ENCODE measurements at places on chromosomes 1 and 21.

GRCh38 chr1:69595486-69595885 lies 27.8 kb downstream of the LRRC7 start:
- no peak for DNase-seq

GRCh38 chr1:76543495-76543894 lies 323.8 kb upstream of the ST6GALNAC5 start:
- no peak for DNase-seq

DNA sequence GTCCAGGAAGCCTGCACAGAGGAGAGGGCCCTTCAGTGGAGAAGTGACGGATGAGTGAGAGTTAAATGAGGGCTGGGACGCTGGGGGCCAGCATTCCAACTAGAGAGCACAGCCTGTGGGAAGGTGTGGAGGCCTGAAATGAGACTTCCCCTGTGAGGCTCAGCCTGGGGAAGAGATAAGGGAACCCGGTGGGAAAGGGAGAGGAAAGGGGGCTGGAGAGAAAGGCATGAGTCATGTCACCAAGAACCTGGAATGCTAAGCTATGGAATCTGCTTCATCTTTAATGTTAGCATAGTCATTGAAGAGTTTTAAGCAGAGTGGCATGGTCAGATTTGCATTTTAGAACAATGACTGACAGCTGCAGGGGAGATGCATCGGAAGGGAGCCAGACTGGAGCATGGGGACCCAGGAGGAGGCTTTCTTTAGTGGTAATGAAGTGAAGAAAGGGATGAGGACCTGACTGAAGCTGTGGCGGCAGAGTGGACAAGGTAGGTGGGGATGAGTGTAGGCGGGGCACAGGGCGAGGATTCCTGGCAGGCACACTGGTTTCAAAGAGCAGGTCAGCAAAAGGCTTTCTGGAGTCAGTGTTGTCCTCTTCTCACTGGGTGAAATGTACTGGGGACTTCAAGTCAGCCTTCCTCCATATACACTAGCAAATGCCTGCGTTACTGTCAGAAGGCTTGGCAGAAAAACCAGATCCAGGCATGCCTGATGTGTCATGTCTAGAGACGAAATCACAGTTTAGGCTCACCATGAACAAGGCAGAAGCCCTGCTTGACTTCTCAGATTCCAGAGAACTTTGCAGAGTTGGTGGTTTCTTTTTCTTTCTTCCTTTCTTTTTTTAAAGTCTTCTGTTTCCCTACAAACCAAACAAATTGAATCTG lies 8.0 kb downstream of the RGL1 start:
- DNase-seq = no peak

DNA sequence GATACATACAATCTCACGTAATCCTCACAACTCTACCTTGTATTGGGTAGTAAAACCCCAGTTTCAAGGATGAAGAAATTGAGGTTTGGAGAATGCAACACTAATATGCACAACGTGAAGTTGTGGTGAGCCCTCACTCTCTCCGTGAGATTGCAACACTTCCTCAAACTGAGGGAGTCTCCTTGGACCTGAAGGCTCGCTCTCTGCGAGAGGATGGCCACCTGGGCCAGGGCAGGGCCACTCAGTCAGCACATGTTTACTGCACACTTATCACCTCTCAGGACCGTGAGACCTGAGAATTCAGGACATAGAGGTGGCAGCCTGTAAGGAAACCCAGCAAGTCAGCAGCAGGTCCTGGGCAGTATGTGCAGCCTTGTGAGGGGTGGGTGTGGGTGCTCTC lies 8.7 kb downstream of the SH3BP5L start:
- no peak for DNase-seq

- no peak for DNase-seq
These were observed 37.0 kb upstream of the TMEM52 start for GRCh38 chr1:1956101-1956500.

GRCh38 chr21:43814215-43815106 lies 25.1 kb downstream of the RRP1 start:
- DNase-seq = no peak

DNA sequence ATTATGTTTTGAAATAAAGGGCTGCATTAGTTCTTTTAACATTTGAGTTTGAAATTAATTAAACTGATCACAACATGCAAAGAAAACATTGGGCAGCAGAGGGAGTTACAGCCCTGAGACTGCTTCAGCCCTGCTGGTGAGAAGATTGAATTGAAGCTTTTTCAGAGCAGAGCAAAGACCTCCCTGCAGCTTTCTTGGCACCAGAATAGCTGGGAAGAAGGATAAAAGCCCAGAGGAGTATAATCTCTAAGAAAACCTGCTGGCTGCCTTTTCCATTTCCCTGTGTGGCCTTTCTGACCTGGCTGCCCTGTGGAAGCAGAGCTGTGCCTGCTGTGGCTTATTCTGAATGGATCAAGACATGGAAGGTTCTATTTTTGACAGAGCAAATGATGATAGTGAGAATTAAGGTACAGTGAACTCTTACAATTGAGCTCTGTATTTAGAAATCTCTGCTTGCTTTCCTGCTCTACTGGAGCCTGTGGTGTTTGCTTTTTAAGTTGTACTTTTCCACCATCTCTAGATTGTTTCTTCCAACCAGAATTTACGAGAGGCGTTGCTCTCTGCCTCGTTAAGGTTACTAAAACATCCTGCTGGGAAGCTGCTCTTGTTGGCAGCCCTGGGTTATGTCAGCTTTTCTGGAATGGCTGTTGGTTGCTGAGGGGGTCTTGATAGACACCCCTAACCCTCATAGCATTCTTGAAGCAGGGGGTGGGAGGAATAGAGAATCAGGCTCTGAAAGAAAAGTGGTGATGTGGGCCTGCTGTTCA lies 9.9 kb downstream of the SNRPE start:
- DNase-seq = peak; percentile 33

DNA sequence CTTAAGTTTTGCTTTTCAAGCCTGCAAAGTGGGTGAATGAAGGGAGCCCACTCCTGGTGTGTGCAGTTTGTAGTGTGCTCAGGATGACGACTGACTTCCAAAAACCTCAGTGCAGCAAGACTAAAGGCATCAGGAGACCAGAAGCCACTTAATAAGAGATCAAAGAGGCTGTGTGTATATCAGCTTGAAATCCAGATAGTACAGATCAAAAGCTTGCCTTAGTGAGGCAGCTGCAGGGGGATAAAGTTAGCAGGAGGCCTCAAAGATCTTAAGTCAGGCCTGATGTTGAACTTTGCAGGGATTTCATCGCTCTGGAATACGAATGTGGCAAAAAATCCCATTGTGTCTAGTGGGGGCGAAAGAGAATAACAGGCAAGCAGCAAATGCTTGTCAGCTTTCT lies 99.8 kb downstream of the PATJ start:
- no peak for DNase-seq

DNA sequence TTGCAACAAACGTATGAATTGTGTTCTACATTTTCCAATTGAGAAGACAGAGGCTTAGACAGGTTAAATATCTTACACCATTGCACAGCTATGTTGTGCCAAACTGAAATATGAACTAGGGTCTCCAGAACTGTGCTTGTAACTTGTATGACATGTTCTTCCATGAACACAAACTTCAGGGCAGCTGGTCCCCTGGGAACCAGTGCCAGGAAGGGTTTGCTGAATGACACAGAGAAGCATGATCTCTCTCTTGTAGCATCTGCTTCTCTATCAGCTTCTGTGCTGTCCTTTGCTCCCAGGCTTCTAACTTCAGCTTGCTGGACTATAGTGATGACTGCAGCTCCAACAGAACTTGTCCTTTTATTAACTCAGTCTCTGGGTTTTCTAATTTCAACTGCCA lies 385.5 kb downstream of the SIPA1L2 start:
- DNase-seq = no peak

DNA sequence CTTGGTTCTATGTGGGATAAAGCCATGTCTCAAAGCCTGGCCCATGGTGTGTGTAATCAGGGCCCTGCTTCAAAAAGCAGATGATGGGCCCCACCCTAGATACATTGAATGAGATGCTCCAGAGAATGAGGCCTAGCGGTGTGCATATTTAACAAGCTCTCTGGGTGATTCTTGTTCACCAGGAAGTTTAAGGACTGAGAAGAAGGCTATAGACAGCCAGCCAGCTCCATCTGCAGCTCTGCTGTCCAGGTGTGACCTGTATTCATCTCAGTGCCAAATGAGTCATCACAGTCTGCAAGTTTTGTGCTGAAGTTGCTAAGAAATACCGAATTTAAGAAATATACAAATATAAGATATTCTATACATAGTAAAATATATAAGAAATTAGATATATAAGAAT lies 182.0 kb upstream of the RUNX1 start:
- DNase-seq = no peak

GRCh38 chr1:246629030-246629429 lies 62.8 kb downstream of the CNST start:
- no peak for DNase-seq

DNA sequence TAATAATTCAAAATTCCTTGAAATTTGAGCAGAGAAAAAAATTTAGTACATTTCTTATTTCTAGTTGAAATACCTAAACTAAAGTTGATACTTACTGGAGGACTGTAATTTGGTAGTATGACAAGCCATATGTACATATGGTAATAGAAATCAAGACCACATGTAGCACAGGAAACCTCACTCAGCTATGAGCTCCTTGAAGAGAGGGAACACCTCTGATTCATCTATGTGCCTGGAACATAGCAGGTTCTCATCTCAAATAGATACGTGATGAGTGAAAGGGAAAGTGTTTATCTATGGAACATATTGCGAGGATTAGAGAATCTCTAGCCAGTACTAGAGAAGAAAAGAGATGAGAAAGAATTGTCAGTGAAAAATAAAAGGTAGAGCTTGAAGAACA lies 47.9 kb upstream of the GNG4 start:
- no peak for DNase-seq

DNA sequence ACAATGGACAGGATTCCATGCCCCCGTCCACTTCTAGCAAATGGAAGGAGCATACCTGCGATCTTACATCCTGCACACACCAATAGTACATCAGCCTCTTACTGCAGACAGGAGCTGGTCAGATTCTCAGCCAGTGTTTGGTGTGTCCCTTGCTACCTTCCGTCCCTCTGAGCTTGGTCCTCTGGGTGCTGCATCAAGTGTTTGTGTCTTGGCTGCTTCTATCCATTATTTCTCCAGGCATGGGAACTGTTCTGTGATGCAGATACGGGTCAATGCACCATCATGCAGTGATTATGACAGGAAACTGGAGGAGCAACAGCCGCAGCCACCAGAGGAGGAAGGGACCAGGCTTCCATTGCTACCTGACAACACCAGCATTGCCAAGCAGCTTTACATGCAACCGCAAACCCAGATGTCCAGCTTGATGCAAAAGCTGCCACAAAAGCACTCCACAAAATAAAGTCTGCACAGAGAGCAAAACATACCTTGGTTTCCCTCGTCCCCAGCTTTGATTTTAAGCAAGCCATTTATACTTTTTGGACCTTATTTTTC lies 21.9 kb upstream of the OVAAL start:
- no peak for DNase-seq

GRCh38 chr1:106038260-106038659 lies 1018.2 kb upstream of the PRMT6 start:
- DNase-seq = no peak

GRCh38 chr1:109248797-109249629 lies at the start of gene CELSR2:
Gene CELSR2 (plus strand): TSS chr1:109249539. CDS start chr1:109250080, 541 bp downstream.
- peak; percentile 80 for DNase-seq

DNA sequence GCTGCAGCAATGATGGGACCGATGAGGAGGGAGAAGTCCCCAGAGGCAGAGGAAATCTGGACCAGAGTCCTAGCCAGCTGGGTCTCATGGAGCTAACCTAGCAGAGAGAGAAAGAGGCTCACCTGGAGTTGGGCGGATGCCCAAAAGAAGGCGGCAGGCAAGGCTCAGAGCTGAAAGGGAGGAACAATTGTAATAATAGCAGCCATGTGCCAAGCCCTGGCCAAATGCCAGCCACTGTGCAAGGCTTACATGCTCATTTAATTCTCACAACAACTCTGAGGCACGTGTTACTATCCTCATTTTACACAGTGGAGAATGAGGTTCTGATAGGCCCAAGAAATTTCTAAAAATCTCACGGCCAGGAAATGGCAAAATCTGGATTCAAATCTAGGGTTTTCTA lies 50.0 kb upstream of the ZNF648 start:
- no peak for DNase-seq

DNA sequence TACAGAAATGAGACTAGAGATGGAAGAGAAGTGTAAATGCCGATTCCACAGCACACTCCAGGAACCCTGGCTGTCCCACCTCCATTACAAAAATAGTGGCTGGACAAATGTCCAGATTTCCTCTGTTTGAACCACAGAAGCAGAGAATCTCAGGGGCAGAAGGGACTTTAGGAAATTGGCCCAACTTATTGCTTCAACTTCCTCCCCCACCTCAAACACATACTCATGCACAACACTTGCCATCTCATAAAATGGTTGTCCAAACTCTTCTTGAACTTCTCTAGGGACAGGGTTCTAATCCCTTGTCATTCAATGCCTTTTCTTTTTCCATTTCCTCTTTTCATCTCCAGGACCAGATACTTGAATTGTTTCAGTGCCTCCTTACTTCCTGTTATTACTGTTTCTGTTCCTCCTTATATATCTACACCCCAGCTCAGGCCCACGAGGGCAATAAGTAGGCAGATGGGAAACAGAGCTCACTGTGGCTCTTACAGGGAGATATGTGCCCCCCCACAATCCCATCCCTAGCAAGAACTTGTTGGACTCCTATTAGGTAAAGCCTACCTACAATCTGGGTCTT lies 8.5 kb upstream of the B4GALT3 start:
- DNase-seq = no peak

GRCh38 chr1:245155272-245156040 lies 671 bp downstream of the KIF26B start:
- DNase-seq = peak; percentile 23

DNA sequence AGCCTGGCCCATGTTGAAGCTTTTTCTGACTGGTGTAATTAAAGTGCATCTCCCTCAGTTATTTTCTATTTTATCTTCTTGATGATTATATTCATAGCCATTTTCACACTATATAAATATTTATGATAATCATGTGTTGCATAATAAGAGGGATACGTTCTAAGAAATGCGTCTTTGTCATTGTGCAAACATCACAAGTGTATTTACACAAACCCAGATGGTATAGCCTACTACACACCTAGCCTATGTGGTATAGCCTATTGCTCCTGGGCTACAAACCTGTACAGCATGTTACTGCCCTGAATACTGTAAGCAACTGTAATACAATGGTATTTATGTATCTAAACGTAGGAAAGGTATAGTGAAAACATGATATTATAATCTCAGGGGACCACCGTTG lies 88.1 kb downstream of the BACH1 start:
- DNase-seq = no peak

DNA sequence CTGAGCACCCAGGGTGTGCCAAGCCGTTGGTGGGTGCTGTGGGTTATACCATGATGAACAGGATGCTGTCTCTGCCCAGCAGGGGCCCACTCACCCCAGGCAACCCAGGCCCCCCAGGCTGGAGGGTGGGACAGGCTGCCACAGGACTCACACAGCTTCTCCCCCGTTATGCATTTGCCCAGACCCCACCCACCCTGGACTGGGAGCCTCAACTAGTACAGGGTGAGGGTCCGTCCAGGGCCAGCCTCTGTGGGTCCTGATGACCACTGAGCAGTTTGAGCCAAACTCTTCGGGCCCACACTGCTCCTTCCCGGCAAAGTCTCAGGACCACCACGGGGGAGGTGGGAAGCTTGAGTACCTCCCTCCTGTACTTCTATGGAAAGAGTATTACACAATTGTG lies 3.8 kb upstream of the PRELP start:
- no peak for DNase-seq

GRCh38 chr21:33993286-33994231 lies 78.0 kb upstream of the ATP5PO start:
- DNase-seq = no peak

- DNase-seq = no peak
These were observed 647.7 kb downstream of the KCNT2 start for GRCh38 chr1:195960580-195960979.
